Mucosa of descending colon (tissue), 3 donors: ENCODE measurements at places on chromosomes 5 and 9. TPM values are rescaled to one million over a fixed set of nuclear protein-coding genes. Genes with fewer than 3 reads are reported as not detected.
A peak's percentile ranks its signal among the peaks of the same experiment; 100 is the strongest.

- peak; percentile 63 for DNase-seq
These were observed at the start of gene SH2D3C for GRCh38 chr9:127778280-127779135. Gene SH2D3C (minus strand): TSS chr9:127778666. CDS start chr9:127778627, 39 bp downstream.

GRCh38 chr9:107693625-107694326 lies 204.2 kb upstream of the KLF4 start:
- DNase-seq, result no peak

DNA sequence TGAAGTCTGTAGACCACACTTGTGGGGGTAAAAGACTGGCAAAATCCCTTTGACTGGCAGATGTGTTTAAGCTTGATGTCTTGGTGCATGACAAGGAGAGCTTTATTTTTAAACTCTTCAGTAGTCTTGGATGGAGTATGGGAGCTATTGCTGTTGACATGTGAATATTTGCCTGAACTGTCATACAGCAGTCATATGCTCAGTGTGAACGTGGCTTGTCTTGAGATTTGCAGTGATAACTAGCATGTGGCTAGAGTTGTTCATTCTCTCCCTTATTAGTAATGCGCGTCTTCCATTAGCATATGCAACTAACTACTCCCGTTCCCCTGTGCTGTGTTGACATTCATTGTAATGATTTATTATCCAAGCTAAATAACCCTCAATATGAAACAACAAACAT lies 523.6 kb upstream of the WWC1 start:
- no peak for DNase-seq

- peak; percentile 43 for DNase-seq
These were observed 1.1 kb downstream of the CTNNAL1 start for GRCh38 chr9:109012009-109012875.

DNA sequence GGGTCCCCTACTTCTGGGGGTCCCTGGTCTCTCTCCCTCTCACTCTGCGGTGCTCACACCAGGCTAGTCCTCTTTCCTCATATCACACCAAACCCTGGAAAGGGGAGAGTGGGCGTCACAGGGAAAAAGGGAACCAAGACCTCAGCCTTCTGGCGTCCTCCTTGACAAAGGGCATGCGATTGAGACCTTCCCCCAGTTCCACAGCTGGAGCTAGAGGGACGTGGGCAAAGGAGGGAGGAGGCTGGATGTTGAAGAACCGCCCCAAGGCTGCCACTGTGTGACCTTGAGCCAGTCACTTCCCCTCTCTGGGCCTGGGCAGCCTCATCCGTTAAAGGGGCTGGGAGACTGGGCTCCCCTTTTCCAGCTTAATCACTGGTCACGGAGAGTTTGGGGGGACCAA lies 18.5 kb upstream of the TOR2A start:
- DNase-seq, result no peak

DNA sequence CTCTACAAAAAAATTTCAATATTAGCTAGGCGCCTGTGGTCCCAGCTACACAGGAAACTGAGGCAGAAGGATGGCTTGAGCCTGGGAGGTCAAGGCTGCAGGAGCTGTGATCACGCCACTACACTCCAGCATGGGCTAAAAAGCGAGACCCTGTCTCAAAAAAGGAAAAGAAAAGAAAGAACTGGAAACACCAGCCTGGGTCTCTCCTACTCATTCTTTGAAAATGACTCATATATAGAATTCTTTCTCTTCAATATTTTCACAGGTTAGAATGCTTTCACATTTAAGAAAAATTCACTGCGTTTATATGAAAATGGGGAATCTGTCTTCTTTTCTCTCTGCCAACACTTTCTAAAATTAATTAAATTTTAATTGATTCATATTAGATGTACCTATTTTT lies 115.6 kb downstream of the TRPM6 start:
- DNase-seq, result no peak

DNA sequence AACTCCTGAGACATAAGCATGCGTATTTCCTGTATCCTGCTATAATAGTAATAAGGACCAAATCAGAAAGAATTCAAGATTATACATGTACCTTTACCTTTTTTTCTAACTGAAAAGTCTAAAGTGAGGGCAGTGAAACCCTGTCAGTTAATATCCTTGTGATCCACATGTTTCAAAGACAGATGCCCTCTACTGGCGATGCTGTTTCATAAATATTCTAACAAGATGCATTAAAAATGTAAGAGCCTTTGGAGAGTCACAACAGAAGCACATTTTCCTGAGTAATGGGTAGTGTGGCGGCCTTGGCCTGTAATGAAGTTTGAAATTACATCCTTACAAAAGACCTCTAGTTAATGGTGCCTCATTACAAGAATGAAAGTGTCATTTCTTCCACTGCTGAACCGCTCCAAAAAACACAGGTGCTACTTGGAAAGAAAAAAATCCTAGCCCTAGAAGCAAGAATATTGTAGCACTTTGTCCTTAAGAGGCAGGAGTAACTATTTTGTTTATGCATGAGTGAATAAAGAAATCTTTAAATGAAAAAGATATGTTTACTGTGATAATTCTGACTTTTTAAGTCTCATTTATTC lies 232.6 kb downstream of the EPB41L4A start:
- no peak for DNase-seq

GRCh38 chr9:68455451-68455850 lies 85.2 kb downstream of the TMEM252 start:
- DNase-seq, result no peak

GRCh38 chr5:68845131-68845530 lies 248.7 kb upstream of the SLC30A5 start:
- no peak for DNase-seq

DNA sequence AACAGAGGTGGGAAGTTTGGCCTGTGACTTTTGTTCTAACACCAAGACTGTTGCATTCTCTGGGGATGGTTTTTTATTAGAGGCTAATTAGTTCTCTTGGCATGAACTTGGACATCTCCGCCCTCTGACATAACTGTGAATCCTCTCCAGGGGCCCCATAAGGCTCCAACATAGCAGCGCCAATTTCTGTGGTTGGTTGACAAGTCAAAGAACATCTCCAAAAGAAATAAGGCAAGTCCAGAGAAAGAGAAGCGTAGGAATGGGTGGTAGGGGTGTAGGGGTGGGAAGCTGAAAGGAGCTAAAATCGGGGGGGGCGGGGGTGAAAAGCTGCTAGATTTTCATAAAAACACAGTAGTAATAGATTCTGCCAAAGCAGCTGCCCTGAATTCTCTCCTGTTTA lies 81.0 kb upstream of the DAB2 start:
- DNase-seq, result no peak

DNA sequence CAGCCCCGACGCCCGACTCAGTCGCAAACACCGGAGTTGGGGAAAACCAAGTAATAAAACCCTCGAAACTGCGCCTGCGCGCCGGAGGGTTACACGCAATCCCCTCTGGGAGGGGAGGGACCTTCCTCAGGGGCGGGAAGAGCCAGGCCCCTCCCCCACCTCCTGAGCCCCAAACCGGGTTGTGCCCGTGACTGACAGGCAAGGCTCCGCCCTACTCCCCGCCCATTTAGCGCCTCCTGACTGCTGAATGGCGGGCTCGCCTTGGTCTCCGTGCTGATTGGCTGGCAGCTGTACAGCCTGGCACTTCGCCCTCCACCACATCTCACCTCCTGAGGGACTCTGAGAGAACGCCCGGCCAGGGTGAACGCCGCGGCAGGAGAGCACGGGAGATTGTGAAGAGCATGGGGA lies at the start of gene PRDM9:
Gene PRDM9 (plus strand): TSS at position 332 of the 408 bp plus-strand sequence. CDS start 1,425 bp downstream, outside the sequence.
- peak; percentile 26 for DNase-seq

DNA sequence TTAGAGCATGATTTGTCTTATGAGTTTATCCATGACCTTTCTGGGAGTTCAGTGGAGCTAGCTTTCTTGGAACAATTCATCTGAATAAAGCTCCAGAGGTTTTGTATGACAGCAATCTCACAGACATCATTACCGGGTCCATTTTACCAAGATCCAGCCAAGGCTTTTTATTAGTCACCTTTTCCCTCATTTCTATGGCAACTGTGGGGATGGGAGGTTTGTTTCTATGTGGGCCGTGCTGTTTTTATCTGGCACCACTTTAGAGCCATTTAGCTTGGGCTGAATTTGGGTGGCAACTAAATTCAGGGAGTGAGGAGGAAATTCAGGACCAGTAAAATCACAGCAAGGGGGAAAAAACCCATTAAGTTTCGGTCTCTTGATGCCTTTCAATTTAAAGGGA lies 245.7 kb downstream of the NSG2 start:
- DNase-seq, result no peak

DNA sequence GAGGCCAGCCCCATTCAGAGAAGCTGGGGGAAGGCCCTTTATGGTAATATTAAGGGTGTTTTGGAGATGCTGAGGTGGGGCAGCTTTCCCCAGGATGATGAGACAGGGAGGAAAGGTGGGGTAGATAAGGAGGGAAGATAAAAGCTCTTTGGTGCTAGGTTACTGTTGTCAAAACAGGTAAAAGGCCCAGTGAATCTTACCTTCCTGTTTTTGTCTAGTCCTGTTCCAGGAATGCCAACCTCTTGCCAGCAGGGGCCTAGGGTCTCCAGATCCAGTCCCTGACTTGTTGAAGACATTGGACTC lies 797 bp upstream of the CCL27 start:
- no peak for DNase-seq

- DNase-seq, result no peak
These were observed 422.9 kb downstream of the EBF1 start for GRCh38 chr5:158676642-158677469.

DNA sequence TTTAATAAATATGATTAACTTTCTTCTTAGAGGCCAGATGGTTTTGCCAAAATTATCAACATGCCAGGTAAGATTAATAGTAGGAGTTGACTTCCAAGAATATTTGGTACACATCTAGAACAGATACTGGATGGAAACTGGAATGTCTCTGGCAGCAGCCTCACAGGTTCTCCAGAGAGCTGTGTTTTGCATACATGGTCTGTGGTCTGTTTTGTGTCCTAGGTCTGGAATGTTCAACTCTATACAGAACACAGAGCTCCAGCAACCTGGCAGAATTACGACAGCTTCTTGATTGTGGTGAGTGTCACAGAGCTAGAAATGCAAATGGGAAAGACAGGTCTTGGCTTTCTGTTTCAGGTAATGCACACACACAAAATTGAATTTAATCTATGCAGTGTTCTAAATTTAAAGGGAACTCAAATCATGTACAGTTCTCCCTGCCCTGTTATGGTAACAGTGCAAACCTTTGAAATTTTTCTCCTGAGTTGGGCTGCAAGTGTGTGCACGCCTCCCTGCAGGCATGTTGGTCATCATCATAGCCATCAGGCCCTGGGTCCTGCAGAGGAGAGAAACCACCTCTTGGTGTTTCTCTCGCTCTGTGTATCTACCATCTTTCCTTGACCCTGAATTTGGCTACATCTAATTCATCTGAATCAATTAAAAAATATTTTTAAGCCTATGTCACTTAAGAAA lies 58.3 kb downstream of the PIK3R1 start:
- no peak for DNase-seq

DNA sequence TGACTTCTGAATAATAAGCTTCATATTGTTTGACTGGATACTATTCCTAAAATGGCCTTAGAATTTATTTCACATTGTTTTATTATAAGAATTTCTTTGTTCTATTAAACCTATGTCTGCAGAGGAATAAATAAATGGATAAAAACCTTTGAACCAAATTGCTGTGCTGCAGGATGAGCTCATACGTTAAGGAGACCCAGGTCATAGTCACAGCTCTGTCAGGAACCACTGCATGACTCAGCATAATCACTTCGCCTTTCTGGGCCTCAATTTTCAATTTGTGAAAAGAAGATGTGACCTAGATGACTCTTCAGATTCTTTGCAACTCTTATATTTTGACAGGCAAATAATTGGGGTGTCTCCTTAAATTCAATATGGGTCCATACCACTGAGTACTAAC lies 36.7 kb upstream of the HMHB1 start:
- no peak for DNase-seq

GRCh38 chr5:91016954-91017700 lies 366.0 kb downstream of the ARRDC3 start:
- no peak for DNase-seq

DNA sequence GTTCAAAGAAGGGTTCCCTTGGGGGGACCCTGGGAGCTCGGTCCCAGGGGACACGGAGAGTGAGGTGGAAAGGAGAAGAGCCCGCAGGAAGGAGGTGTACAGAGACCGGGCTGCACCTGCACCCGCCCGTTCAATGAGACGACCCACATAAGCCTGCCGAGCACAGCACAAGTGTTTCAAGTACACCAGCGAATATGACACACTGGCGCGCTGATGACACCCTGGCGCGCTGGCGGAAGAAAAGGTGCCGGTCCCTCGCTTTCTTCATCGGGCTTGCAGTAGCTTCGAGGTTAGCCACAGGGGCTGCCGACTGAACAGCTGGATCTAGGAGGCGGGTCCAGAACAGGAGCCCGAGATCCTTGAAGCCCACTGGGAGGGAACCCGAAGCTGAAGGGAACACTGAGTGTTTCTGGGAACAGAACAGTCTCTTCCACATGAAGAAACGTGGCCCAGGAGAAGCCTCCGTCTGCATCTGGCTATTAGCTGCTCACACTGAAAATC lies 1.4 kb downstream of the TBC1D9B start:
- no peak for DNase-seq

DNA sequence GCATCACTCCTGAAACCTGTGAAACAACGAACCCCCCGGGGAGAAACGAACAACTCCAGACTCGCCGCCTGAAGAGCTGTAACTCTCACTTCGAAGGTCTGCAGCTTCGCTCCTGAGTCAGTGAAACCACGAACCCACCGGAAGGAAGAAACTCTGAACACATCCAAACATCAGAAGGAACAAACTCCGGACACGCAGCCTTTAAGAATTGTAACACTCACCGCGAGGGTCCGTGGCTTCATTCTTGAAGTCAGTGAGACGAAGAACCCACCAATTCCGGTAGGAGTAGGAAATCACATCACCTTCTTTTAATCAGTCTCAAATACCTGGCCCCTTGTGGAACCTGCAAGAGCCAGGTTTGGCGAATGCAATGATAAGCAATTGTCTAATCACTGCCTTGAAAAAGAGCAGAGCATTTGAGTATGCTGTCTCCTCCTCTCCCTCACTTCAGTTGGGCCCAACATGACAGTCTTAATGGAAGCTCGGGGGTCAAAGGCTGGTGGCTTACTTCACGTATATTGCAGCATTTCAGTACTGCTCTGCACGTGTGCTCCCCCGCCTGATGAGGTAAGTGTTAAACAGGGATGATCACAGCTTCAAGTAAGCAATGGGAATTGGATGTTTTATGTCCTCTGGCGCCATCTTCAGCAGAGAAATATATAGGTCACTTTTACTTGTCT lies 473 bp downstream of the IRGM start:
- DNase-seq, result peak; percentile 84

GRCh38 chr9:85009251-85009650 lies 339.7 kb downstream of the NTRK2 start:
- no peak for DNase-seq

GRCh38 chr5:96818125-96818788 lies 10.5 kb upstream of the ERAP1 start:
- DNase-seq, result no peak

GRCh38 chr5:96537386-96537785 lies 104.3 kb upstream of the PCSK1 start:
- DNase-seq, result no peak

- DNase-seq, result peak; percentile 69
These were observed 13.8 kb downstream of the SLC44A1 start for GRCh38 chr9:105258225-105258737.

TMEM174 gene
- not detected for total RNA-seq

SIMC1 gene
- 22.5 TPM for total RNA-seq

AFAP1L1 gene
- 7.3 TPM for total RNA-seq

ANKRD34B gene
- total RNA-seq, result not detected

MEGF10 gene
- 0.70 TPM for total RNA-seq

SLC34A1 gene
- total RNA-seq, result not detected

PLAC8L1 gene
- total RNA-seq, result 0.70 TPM

SV2C gene
- 0.58 TPM for total RNA-seq

PLCXD3 gene
- 1.2 TPM for total RNA-seq

LCNL1 gene
- 0.76 TPM for total RNA-seq
